Stimulated activated CD4-positive, alpha-beta T cell treated with anti-CD3 and anti-CD28 coated beads, Interleukin-4, amount 100 ng/mL, for 4 hours (primary cell): ENCODE measurements at places on chromosomes 16 and 17.

DNA sequence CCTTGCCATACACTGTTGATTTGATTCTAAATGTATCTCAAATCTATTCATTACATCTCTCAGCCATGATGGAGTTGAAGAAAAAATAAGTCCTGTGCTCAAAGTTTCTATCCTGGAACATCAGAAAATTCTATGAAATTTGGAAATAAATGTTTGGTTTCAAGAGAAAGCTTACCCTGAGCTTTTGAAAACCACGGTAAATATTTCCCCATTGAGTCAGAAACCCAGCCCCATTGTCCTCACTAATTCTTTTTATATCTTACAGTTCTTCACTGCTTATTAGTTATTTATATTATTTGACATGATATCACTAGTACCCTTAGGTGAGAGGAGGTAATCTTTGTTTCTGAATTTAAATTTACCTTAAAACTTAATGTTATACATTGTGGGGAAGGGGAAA, 128.5 kb downstream of the MRTFB start:
- no peak for DNase-seq

DNA sequence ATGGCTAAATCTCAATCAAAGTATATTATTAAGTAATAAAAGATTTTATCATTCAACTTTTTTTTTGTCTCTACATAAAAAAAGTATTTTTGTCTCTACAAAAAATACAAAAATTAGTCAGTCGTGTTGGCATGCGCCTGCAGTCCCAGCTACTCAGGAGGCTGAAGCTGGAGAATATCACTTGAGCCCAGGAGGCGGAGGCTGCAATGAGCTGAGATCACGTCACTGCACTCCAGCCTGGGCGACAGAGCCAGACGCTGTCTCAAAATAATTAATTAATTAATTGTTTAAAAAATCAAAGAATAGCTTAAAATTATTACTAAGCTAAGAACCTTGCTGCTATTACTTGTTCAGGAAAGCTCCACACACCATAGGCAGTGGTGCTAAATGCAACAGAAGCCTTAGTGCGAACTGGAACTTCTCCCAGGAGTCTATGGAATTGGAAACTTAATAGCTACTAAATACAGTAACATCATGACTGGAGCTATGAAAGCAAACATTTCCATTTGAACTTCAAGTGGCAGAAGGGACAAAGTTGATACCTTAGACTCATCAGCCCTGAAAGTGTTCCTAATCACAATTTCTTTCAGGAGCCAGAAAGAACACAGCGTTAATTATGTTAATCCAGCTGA, 22.6 kb downstream of the ADCY9 start:
- DNase-seq = no peak

GRCh38 chr16:69201291-69201690, 14.3 kb downstream of the SNTB2 start:
- DNase-seq = no peak

DNA sequence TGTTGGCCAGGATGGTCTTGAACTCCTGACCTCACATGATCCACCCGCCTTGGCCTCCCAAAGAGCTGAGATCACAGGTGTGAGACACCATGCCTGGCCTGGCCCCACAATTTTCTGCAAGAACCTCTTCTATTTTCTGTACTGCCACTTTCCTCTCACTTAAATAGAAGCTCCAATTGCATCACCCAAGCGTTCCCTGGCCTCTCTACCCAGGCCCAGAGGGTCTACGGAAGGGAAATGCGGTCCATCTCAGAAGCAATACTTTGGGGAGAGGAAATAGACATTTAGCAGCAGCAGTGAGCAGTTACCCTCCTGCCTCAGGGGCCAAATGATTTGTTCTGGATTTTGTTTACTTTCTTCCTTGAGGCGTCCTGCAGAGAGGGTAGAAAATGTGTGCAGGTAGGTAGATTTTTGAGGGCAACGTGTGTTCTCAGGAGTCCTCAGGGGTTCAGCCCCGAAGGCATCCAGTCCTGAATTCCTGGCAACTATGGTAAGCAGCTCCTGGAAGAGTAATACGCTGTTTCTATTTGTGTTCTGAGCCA, 11.0 kb downstream of the SLC6A4 start:
- DNase-seq = no peak

DNA sequence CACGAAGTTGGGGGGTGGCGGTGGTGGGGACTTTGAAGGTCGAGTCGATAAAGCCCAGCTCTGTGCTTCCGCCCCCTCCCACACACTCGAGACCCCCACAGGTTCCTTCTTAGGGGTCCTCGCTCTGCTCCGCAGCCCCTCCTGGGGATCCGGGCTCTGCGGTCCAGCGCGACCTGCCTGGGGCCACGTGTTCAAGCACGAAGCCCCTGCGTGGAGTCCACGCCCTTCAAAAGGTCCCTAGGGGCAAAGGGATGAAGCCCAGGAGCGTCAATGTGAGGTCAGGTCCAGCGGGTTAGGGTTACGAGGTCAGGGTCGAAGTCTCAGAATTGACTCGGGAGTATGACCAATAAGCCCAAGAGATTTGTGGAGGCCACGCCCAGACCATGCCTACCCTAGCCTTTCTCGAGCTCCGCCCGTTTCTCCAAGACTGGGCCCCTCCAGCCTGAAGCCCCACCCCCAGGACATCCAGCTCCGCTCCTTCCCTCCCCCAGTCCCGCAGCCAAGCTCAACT, 786 bp upstream of the CACNA1G start:
- DNase-seq = peak; percentile 21

DNA sequence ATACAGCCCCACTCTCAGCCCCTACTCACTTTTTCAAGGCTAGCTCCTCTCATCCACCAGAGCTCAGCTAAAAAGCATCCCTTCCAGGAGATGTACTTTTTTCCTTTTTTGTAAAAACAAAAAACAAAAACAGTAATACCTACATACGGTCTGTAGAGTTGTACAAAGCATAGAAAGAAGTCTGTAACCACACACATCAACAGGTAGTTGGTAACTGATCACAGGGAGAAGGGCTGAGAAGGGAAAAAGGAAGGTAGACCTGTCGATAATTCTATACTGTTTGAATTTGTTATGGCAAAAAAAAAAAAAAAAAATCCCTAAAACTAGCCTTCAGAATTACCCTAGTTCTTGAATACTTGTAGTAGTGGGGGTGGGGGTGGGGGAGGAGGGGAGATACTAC, 874 bp downstream of the SLC25A19 start:
- no peak for DNase-seq

DNA sequence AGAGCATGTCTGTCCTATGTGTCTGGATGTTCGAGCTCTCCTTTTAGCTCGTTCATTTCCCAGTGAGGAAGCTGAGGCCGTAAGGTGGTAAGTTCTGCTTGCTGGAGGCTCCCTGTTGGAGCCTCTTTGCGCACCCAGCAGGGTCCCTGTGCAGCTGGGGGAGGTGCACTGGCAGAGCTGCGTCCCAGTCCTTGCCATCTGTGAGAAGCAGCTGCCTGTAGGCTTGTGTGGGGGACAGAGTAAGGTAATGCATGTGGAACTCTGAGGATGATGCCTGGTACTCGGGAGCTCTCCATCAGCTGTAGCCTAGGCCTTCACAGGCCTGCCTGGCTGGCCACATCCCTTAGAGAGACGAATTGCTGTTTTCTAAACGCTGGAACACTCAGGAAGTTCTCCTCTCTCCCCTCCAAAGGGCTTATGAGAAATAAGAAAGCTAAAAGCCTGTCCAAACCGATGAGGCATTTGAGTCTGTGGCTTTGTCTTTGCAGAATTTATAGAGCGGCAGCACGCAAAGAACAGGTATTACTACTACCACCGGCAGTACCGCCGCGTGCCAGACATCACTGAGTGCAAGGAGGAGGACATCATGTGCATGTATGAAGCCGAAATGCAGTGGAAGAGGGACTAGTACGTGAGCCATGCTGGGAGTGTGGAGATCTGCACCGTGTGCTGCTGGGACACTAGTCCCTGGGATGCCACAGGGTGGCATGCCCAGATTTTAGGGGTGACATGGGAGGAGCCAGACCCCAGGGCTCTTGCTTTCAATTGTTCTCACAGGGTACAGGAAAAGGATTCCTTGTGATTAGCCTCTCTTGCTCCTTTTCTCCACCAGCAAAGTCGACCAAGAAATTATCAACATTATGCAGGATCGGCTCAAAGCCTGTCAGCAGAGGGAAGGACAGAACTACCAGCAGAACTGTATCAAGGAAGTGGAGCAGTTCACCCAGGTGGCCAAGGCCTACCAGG, 1.6 kb downstream of the NDUFB10 start:
- DNase-seq = peak; percentile 50

- no peak for DNase-seq
These were observed 2.7 kb upstream of the SEPTIN12 start for GRCh38 chr16:4790871-4791270.

GRCh38 chr17:62701706-62702085, 74.2 kb downstream of the MRC2 start:
- no peak for DNase-seq

DNA sequence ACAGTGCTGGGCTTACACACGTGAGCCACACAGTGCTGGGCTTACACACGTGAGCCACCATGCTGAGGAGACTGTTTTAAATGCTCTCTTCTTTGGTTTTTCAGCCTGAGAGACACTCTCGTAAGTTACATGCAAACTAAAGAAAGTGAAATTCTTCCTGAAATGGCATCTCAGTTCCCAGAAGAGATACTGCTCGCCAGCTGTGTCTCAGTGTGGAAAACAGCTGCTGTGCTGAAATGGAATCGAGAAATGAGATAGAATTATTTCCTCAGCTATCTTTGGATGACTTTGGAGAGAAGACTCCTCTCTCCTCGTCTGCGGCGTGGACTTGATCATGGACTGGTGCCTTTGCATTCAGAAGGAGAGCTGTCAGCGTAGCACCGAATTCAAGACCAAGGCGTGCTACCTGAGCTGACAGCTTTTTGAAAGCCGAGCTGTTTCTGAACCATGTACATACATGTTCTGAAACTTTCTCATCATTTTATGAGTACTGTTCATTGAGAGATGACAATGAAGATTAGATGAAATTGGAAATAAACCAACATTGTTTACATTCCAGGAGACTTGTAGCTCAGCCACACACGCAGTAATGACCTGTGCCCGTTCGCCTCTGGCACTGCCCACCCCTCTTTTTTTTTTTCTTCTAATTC, 21.6 kb upstream of the ENDOV start:
- no peak for DNase-seq

DNA sequence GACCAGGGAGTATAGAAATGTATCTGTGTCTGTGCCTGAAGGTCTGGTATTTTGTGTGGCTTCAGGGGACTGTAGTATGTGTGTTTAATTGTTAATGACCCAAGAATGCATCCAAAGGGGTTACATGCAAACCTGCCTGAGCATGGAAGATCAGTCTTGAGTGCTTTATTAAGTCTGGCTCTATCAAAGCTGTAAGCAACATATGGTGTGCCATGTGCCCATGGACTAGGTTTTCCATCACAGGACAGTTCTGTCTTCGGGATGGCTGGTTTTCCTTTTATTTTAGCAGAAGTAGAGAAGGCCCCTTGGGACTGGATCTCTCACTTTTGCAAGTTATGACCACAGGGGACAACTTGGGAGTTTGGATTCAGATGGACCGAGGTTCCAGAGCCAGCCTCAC, 18.2 kb downstream of the RBFOX1 start:
- no peak for DNase-seq

DNA sequence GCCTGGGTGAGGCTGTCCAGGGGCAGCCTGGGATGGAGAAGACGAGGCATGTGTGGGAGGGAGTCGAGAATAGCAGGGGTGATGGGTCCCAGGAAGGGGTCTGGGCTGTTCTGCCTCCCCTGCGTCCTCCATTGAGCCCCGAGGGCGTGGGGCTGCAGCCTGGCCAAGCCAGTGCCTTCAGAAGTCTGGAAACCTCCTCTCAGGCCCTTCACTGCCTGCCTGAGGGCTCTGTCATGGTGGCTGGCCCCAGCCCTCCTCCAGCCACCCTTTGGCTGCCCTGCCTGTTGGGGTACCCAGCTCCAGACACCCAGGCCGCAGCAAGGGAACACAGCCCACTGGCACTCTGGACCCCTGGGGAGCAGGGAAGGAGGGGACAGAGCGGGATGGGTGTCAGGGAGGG, 27.6 kb downstream of the ENGASE start:
- DNase-seq = no peak

GRCh38 chr17:13640551-13640950, 38.8 kb upstream of the HS3ST3A1 start:
- no peak for DNase-seq

GRCh38 chr17:65474660-65475059, 86.8 kb downstream of the AXIN2 start:
- no peak for DNase-seq

DNA sequence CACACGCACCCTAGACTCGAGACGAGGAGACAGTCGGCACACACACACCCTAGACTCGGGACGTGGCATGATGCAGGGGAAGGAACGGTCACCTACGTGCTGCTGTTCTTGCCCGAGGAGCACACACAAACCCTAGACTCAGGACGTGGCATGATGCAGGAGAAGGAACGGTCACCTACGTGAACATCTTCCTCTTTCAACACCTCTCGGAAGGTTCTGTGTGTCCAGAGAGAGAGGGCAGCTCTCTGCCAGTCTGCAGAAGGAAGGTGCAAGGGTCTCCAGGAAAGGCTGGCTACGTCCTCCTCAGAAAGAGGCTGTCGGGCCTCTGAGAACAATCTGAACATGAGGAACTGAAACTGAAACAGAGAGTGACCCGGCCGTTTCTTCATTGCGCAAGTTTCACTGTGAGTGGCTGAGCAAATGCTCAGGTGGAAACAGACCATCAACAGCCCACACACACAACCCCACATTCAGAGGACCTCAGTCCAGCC, 43.4 kb downstream of the ZNF276 start:
- no peak for DNase-seq

DNA sequence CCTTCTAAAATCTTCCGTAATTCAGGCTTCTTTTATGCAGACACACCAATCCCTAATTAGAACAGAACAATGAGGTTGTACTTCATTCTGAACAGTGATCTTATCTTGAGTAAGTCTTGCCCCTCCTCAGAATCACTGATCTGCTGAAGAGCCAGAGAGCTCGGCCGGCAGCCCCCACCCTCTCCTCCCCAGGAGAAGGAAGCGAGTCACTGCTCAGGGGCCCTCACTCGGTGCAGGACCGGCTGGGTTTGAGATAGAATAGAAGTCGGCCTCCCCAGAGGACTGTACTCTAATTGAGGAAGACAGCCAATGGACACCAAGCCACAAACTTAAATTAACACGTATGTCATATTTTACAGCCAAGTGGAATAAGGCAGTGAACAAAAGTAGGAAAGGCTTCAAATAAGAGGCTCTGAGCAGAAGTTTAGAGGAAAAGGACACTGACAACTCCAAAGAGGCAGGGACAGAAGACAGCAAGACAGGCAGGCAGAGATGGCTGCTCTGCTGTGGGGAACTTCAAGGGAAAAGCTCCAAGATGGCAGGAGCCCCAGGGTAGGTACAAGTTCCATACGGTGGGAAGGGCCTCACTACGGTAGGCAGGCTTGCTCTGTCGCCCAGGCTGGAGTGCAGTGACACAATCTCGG, 18.6 kb downstream of the CREBBP start:
- DNase-seq = no peak

DNA sequence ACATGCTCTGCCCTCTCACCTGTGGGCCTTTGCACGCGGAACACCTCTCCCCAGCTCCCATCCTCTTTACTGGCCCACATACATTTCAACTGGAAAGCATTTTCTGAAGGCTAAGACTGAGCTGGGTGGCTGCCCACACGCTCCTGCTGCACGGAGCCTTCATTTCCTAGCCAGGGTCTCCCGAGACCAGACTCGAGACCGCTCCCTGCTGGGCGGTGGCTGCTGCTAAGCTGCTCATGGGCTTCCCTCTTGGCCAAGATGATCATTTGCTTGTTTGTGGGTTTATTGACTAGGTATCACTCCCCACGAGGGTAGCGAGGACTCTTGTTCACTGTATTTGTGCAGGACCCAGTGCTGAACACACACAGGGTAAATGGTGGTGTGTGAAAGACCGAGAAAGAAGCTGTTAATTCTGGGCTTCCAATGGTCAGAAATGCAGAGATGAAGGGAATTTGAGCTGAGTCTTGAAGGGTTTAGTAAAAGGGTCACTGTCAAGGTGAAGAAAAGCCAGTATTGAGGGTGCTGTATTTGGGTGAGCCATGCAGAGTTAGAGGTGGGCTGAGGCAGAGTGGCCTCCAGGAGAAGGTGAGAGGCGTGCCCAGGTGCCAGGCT, 907 bp downstream of the TRAPPC2L start:
- peak; percentile 78 for DNase-seq
